Activated naive CD8-positive, alpha-beta T cell treated with anti-CD3 and anti-CD28 coated beads for 36 hours (primary cell): ENCODE measurements at places on chromosomes 12 and 14. TPM values are rescaled to one million over a fixed set of nuclear protein-coding genes. Genes with fewer than 3 reads are reported as not detected.
A peak's percentile ranks its signal among the peaks of the same experiment; 100 is the strongest.

RNFT2 gene
- 14.8 TPM for total RNA-seq

- no peak for DNase-seq
These were observed 82.2 kb downstream of the ADCK1 start for GRCh38 chr14:77882098-77882497.

- DNase-seq, result no peak
These were observed 370.2 kb upstream of the TMTC1 start for GRCh38 chr12:30153981-30154380.

- no peak for DNase-seq
These were observed 474 bp upstream of the CIT start for GRCh38 chr12:119877639-119877948.

GRCh38 chr14:50762001-50762930 is 68.7 kb downstream of the NIN start:
- peak; percentile 60 for DNase-seq

C3AR1 gene
- total RNA-seq, result 2.7 TPM

DNA sequence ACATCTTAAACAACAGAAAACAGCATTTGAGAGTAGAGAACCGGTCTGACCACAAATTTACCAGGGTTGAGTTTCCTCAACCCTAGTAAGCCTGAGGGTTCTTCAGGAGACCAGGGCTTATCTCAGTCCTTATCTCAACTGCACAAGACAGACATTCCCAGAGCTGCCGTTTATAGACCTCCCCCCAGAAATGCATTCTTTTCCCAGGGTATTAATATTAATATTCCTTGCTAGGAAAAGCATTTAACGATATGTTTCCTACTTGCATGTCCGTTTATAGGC is 12.3 kb downstream of the TMEM117 start:
- no peak for DNase-seq

CKB gene
- total RNA-seq, result 3.3 TPM

DPF3 gene
- 1.1 TPM for total RNA-seq

DNA sequence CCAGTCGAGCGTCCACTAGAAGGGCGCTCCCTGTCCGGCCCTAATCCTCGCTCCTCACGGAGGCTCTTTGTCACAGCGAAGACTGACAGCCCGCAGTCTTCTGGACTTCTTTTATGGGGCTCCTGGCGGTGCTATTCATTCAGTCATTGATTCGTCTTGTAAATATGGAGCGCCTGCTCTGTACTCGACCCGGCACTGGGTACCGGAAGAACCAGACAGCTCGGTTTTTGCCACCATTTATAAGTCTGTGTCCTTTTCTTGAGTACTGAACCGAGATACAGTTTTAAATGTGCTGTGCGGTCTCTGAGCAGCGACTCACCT is 570 bp downstream of the DMAC2L start:
- no peak for DNase-seq

GSC gene
- total RNA-seq, result not detected

GRCh38 chr12:6423267-6424007 is 21.3 kb upstream of the CD27 start:
- peak; percentile 78 for DNase-seq

GRCh38 chr12:113381220-113381619 is 22.5 kb downstream of the SDS start:
- no peak for DNase-seq

- no peak for DNase-seq
These were observed 10.4 kb downstream of the POLE2 start for GRCh38 chr14:49677643-49678042.

DNAJC22 gene
- total RNA-seq, result not detected

ANG gene
- 1.3 TPM for total RNA-seq

DNA sequence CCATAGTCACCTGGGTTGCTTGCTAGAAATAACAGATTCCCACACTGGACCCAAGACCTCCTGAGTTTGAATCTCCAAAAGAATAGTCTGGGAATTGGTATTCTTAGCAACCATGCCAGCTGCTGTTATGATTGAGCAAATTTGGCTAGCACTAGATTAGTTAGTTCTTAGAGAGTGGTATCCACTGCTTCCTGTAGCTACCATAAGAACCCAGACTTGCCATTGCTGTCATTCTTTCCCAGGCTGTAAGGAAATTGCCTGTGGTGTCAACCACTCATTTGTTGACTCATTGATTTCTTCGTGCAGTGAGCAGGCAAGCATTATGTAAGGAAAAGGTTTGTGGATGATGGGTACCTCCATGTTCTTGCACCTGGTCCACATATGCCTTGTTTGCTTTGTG is 201.8 kb upstream of the RGS6 start:
- no peak for DNase-seq

TPPP2 gene
- not detected for total RNA-seq

BCAT1 gene
- total RNA-seq, result 59.6 TPM

NTS gene
- total RNA-seq, result not detected

GRCh38 chr12:86122846-86123468 is 133.2 kb downstream of the MGAT4C start:
- no peak for DNase-seq

- no peak for DNase-seq
These were observed 455.3 kb downstream of the MDGA2 start for GRCh38 chr14:47220096-47220495.

GRCh38 chr14:75204116-75204515 is 27.7 kb upstream of the TMED10 start:
- DNase-seq, result no peak

CYP46A1 gene
- total RNA-seq, result 0.16 TPM

DNA sequence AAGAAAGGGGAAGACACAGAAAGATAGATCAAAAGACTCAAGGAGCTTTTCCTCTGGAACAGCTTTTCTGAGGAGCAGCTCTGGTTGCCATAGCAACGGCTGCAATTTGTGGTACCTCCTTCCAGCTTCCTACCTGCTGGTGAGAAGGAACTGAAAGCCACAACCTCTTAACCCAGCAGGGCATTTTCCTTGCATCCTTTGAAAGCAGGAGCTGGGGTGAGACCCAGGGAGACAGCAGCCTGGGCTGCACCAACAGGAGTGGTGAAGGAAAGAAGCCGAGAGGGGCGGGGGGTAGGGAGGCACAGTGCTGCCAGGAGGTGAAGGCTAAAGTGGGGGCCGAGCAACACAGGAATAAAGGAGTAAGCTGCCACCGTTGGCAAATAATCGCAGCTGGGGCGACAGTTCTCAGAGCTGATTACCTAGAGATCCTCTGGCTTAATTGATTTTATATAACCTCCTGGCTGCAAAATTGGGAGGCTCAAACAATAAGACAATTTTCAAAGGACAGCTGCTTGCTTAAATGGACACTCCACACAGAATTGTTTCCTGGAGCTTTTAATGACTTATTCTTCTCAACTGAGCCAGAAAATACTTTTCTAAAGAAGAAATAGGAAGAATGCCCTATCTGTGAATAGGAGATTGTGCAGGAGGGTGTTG is 129.4 kb downstream of the RPAP3 start:
- DNase-seq, result no peak

GRCh38 chr14:35331605-35332516 is 39.7 kb downstream of the PSMA6 start:
- no peak for DNase-seq

TDRD9 gene
- total RNA-seq, result 0.54 TPM

DNA sequence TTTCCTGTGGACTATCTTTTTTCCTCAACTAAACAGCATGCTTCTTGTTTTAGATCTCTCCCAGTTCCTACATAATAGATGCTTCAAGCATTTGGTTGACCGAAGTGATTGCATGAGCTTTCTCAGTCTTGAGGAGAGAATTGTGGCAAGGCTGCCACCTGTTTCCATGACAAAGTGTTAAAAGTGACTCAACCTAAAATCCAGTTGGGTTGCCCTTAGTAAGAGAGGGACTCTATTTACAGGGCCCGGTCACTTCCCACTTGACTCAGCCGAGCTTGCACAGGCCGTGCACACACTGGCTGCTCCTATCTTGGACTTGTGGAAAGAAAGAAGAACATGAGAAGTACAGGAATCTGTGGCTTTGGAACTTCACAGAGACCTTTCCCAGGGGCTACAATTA is 2.1 kb upstream of the B4GALNT3 start:
- DNase-seq, result no peak

- no peak for DNase-seq
These were observed 24.4 kb downstream of the AK7 start for GRCh38 chr14:96416292-96416691.

- DNase-seq, result no peak
These were observed 14.6 kb downstream of the SLC38A4 start for GRCh38 chr12:46811185-46811584.

- no peak for DNase-seq
These were observed 10.5 kb downstream of the MMP14 start for GRCh38 chr14:22846811-22847307.

DNA sequence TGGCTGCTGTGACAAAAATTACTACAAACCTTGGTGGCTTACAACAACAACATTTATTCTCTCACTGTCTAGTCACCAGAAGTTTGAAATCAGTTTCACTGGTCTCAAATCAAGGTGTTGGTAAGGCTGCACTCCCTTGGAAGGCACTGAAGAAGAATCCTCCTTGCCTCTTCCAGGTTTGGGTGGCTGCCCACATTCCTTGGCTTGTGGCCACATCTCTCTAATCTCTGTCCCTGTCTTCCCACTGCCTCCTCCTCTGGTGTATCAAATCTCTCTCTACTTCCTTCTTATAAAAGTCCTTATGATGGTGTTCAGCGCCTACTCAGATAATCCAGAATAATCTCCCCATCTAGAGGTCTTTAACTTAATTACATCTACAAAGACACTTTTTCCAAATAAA is 31.0 kb downstream of the PLCZ1 start:
- DNase-seq, result no peak

DNA sequence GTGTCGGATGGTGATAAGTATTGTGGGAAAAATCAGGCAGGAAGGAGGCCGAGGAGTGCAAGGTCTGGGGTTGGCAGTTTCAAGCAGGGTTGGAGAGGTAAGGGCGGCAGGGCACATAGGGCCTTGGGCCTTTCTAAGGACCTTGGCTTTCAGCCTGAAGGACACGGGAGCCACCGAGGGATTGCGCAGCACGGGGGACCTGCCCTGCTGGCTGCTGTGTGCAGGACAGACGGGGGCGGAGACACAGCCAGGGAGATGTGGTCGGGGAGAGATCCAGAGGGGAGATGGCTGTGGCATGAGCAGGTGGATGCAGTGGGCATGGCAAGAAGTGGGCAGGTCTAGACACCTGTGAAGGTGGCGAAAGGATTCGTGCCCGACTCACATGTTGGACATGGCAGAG is 14.7 kb downstream of the OTUB2 start:
- no peak for DNase-seq

- DNase-seq, result no peak
These were observed 69.4 kb downstream of the ARMH4 start for GRCh38 chr14:58082491-58083098.

- no peak for DNase-seq
These were observed 37.8 kb downstream of the LLPH start for GRCh38 chr12:66092559-66093269.

DNA sequence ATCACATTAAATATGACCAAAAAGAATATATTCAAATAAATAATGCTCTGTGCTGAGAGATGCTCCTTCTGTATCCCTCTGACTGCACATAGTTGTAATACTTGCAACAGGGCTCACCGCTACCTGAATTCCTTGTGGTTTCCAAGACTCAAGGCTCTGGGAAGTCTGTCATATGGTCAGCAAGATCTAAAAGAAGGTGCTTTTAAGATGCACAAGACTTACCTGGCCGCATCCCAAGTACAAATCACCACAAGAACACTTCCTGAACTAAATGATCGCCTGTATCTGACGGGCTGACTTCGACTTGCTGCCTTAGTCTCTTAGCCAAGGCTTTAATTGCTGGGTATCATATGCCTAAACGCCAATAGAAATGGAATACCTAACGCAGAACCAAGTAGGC is 67.2 kb downstream of the HECTD4 start:
- DNase-seq, result no peak

PPP4R3A gene
- total RNA-seq, result 122 TPM

MAP4K5 gene
- total RNA-seq, result 30.9 TPM

- DNase-seq, result no peak
These were observed 737.6 kb downstream of the SLC16A7 start for GRCh38 chr12:60333461-60333860.

GRCh38 chr12:111197376-111197944 is 171.4 kb downstream of the PHETA1 start:
- DNase-seq, result no peak

GRCh38 chr12:114917307-114917706 is 233.3 kb upstream of the TBX3 start:
- no peak for DNase-seq

- DNase-seq, result no peak
These were observed 558.3 kb downstream of the GALC start for GRCh38 chr14:87434680-87435079.

DNA sequence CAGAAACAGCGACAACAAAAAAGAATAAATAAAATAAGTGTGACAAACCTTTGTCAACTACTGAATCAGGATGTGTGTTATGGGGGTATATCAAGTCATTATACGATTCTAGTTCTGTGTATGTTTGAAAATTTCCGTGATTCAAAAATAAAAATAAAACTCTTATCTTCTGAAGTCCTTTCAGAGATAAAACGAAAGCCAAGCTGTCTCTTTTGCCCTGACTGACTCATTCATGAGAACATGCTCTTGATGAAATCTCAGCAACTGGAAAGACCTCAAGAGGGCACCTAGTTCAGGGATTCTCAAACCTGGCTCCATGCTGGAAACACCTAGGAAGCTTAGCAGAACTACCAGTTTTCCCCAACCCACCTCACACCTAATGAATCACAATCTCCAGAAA is 9.2 kb downstream of the FOXN3 start:
- no peak for DNase-seq

GRCh38 chr12:93198086-93198485 is 179.6 kb upstream of the NUDT4 start:
- DNase-seq, result no peak

- no peak for DNase-seq
These were observed 504 bp downstream of the WNT5B start for GRCh38 chr12:1629338-1630132.

DNA sequence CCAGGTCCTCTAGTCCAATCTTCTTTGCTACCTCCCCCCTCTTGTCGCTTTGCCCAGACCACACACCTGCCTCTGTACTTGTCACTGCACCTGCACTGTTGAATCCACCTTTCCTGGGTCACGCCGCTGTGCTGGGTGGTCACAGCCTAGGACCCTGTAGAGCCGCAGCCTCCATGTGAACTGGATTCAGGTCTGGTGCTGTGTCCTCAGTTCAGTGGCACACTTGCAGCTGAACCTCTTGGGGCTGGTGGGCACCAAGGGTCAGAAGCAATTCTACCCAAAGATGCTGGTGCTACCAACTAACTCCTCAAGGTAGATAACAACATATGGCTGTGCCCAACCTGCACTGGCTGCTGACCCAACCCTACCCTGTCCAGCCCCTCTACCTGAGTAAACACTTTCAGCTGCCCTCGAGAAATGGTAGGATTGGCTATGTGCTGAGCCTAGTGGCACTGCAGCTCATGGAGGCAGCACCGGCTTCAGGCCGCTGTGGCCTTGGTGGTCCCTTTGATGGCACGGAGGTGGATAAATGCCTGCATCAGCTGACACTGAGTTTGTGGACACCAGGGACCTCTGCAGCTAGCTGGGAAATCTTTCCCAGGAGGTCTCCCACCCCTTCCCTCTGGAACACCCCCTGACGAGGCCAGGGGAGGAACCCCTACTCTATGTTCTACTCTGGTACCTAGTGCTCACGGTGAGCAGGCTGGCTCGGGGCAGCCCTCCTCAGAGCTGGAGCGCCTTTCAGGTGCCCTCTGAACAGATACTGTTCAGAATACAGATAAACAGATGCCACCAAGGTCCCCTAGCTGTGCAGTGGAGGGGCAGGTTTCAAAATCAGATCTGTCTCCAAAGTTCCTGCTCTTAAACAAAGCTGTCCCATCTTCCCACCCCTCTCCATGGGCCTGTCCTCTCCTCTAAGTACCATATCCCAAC is 14.3 kb downstream of the AGAP2 start:
- no peak for DNase-seq

- peak; percentile 11 for DNase-seq
These were observed 16.4 kb upstream of the VWF start for GRCh38 chr12:6140651-6141447.
